ENCODE measurements at places on chromosomes 16 and 17.

GRCh38 chr17:50689956-50690886 lies 17.5 kb downstream of the ANKRD40 start:
- no peak for DNase-seq

- DNase-seq, result no peak
Measured at GRCh38 chr17:64153565-64154312, 23.8 kb upstream of the ERN1 start.

DNA sequence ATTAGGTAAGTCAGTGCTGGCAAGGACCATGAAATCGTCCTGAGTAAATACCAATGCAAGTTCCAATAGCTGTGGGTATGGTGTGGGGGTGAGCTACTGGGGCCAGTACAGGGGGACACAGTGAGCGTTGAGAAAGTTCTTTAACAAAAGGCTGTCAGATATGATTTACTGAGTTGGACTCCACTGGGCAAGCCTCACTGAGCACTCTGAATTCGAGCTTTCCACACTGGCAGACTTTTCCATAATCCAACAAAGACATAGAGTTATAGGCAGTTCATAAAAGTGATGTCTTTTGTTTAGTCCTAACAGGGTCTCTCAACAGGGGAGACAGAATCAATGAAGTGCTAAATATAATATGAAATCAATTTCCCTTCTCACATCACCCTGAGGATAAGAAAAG lies 489.0 kb downstream of the KCNJ2 start:
- no peak for DNase-seq

GRCh38 chr16:67029254-67030096 lies 526 bp downstream of the CBFB start:
- no peak for DNase-seq

GRCh38 chr16:67447508-67448076 lies 16.7 kb downstream of the HSD11B2 start:
- no peak for DNase-seq

- DNase-seq, result no peak
Measured at GRCh38 chr16:68264128-68265077, at the start of gene SLC7A6. SLC7A6 (plus strand) TSS chr16:68264526; CDS start chr16:68274727, 10,201 bp downstream.

- DNase-seq, result no peak
Measured at GRCh38 chr17:56171186-56171959, 18.1 kb downstream of the ANKFN1 start.

GRCh38 chr16:49896447-49896964 lies 40.6 kb upstream of the ZNF423 start:
- DNase-seq, result no peak

DNA sequence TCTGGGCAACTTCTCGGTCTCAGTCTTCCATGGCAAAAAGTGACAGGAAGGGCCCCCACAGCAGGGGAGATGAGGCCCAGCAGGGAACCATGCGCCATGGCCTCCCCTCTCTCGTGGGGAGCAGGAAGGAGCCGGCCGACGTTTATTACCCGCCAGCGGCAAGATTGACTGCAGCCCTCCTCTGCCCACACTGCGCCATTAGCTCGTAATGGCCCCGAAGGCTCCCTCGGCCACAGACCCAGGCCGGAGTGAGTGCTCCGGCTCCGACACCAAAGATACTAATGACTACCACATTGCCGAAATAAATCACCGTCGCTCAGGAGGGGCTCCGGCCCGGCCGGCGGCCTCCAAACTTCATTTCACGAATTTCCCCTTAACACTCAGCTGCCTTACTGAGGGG lies 226.9 kb downstream of the C16orf78 start:
- no peak for DNase-seq

DNA sequence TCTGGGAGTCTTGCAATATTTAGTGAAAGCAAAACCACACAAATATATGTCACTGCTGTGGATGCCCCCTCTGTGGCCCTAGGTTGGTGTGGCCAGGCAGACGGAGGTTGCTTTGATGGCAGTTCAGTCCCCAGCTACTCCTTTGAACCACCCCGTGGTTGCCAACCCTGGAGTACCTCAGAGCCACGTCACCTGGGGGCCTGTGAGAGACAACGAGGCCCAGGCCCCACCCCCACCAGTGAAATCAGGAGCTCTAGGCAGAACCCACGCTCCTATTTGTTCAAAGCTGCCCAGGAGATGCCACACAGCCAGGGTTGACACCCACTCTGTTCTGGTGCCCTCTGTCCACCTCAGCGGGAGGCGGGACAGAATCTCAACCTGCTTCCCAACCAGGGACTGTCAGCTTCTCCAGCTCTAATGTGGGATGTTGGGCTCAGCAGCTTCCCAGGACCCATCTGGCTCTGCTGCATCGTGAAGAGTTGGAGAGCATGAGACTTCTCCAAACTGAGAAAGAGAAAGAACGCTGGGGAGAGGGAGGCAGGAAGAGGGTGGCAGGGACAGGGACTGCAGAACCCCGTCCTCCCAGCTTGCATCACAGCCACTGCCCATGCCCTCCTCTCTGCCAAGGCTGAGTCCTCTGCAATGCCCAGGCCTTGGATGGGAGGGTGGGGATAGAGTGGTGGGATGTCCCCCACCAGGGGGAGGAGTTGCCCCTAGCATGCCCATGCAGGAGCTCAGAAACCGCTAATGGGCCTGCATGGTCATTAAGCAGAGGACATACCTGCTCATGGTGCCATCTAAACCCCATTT lies 81.8 kb downstream of the C16orf78 start:
- DNase-seq, result no peak

DNA sequence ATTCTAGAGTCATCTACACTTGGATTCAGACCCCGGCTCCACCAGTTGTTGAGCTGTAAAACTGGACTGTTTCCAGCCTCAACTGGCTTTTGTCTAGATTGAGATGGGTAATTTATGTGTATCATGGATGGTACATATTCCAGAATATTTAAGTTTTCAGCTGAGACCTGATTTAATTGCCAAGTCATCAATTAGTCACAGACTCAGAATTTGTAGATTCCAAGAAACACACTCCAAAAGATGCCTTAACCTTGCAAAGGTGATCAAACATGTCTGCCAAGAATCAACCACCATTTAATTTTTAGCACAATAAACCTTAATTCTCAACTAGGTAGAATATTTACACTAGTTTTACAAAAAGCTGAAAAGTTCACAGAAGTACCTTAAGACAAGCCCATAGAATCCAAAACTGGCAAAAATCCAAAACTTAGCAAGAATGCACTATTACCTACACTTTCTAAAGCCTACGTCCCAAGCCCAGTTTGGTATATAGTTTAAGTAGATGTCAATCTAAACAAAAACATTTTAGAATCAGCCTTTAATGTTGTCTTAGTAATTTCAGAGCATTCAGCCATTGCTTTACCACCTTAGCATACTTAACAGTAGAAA lies 17.7 kb downstream of the SIAH1 start:
- no peak for DNase-seq

DNA sequence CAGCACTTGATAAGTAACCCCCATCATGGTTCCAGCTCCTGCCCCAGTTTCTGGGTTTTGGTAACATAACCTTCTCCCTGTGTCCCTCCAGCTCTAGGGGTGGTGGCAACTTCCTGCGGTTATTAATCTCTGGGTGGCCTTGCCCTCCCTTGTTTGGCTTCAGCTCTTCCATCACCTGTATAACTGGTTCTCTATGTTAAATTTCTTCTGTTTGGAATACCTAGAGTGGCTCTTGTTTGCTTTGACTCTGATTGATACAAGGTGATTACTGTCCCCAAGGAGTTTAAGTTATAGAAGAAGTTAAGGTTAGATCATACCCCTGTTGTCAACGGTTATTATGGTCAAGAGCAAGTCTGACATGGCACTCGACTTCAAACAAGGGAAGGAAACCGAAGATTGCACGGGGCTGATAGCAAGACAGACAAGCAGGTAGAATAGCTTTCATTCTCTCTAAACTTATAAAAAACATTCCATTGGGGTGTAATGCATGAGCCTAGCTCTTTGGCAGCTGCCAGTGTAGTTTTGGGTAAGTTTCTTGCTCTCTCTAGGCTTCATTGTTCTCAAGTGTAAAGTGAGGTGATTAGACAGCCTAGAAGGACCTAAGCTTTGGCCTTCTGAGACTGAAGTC lies 11.0 kb upstream of the CCR7 start:
- DNase-seq, result no peak

DNA sequence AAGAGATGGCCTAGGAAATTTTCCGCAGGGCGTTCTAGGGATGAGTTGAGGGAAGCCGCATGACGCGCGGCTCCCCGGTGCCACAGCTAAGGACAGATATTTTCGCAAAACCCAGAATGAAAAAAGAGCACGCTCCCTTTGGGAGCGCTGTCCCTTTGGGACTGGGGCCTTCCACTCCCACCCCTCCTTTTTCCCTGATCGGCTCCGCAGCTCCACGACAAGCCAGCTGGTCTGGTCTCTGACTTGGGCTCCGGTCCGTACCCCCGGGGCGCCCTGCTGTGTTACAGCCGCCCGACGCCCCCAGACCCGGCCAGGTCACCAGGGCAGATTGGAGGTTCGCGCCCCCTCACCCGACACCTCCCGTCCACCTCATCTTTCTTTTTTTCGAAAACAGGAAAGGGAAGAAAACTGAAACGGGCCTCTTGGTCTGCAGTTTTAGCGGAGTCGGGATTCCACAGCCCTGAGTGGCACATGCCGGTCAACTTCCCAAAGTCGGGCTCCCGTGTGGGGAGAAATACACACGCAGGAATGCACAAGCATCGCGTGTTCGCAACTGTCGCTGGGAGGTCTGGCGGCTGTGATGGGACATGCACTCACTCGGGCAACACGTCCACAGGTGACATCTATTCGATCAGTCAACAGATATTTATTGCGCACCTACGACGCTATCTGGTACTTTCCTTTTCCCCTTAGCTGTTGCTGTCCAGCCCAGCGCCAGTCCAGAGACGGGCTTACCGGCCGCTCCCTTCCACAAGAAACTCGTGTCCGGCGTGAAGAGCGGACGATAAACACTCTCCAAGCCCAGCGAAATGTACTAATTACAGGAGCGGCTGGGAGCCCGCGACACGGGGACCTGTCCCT lies 3.9 kb upstream of the SOX9 start:
- no peak for DNase-seq

GRCh38 chr17:71224824-71225575 lies 895.8 kb upstream of the SOX9 start:
- DNase-seq, result peak; percentile 81

- no peak for DNase-seq
Measured at GRCh38 chr17:81436294-81436849, 41.1 kb downstream of the BAHCC1 start.

- no peak for DNase-seq
Measured at GRCh38 chr17:17944242-17944641, 28.0 kb downstream of the TOM1L2 start.

GRCh38 chr16:85901773-85902365 lies 2.9 kb downstream of the IRF8 start:
- no peak for DNase-seq

DNA sequence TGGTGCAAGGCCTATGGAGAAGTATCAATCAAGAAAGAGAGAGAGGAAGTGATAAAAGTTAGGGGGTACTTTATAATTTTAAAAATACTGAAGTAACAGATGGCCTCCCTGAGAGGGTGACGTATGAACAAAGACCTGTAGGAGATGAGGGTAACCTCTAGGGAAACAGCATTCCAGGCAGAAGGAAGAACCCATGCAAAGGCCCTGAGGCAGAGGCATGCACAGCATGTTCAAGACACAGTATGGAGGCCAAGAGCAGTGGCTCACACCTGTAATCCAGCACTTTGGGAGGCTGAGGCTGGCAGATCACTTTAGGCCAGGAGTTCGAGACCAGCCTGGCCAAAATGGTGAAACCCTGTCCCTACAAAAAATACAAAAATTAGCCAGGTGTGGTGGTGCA lies 192.6 kb upstream of the AXIN2 start:
- DNase-seq, result no peak

- DNase-seq, result no peak
Measured at GRCh38 chr17:32102646-32103186, 39.6 kb upstream of the RHOT1 start.

GRCh38 chr17:39064819-39065218 lies 86.6 kb downstream of the PLXDC1 start:
- no peak for DNase-seq

GRCh38 chr17:73582359-73582758 lies 61.9 kb downstream of the SDK2 start:
- no peak for DNase-seq

DNA sequence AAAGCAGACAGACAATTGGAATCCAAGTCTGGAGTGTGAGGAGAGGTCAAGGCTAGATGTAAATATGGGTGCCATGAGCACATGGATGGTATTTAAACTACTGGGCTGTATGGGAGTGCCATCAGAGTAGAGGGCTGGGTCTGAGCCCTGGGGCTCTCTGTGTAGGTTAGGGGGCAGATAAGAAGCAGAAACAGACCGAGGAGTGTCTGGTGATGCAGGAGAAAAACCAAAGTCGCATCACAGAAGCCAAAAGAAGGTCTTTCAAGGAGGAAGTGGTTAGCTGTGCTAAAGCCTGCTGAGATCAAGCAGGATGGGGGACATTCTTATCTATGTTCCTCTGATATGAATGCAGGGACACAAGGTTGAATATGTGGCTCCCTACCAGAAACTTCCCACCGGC lies 1.9 kb downstream of the TSEN54 start:
- DNase-seq, result no peak

- DNase-seq, result no peak
Measured at GRCh38 chr17:9116861-9117568, 95.7 kb downstream of the NTN1 start.

- DNase-seq, result no peak
Measured at GRCh38 chr17:79160980-79161636, 86.5 kb downstream of the ENGASE start.

DNA sequence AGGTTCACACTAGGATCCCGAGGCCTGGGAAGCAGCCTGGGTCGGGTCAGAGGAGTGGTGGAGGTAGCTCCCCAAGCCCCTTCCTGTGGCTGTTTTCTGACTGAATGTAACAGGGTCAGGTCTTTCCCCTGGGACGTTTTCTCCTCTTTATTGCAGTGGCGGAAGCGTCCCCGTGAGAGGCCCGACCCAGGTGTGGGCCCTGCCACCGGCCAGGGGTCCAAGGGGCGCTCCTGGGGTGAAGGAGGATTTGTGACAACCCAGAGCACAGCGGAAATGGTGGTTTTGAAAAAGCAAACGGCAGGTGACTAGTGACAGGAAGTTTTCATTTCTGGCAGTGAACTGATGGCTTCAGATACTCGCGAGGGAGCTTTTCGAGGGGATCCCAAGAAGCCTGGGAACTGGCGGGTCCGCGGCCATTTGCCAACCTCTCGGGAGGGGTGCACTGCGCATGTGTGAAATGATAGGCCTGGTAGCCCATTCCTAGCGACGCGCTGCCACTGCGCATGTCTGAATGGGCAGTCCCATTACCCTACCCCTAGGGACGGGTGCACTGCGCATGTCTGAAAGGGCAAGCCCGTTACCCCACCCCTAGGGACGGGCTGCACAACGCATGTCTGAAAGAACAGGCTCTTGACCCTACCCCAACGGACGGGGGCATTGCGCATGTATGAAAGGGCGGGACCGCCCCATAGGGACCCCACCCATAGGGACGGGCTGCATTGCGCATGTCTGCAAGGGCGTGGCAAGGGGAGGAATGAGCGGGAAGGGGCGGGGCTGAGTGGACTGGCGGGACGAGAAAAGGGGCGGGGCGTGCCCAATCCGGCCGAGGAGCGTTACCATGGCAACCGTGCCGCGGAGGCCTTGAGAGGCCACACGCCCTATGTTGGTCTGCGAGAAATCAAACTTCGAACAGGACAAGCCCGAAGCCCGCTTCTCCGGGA lies 1747.9 kb downstream of the TP53TG3F start:
- DNase-seq, result peak; percentile 64

- DNase-seq, result peak; percentile 38
Measured at GRCh38 chr16:65117811-65118448, 3.9 kb downstream of the CDH11 start.

GRCh38 chr17:43758086-43758485 lies 505 bp downstream of the SOST start:
- no peak for DNase-seq

GRCh38 chr16:89123001-89123830 lies 29.6 kb downstream of the ACSF3 start:
- DNase-seq, result no peak
